ENCODE measurements at places on chromosomes 7 and 10.

DNA sequence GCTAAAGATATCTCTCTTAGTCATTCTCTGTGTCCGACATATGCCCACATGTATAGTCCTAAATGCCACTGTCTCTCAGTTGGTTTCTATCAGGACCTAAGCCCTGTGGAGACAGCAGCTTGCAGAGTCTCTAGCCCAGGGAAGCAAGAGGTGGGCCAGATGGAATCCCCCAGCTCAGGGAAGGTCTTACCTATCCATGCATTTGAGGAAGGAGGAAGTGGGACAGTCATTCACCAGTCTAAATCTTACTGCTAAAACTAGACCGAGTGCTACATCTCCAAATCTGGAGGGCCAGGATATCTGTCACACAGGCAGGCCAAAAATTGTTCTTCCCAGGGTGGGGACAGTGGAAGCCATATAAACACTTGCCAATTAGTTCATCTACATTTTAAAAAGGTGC, 26.4 kb upstream of the HERPUD2 start:
- no peak for DNase-seq

- DNase-seq, result peak; percentile 10
These were observed 337.1 kb downstream of the RNLS start for GRCh38 chr10:88245974-88246511.

DNA sequence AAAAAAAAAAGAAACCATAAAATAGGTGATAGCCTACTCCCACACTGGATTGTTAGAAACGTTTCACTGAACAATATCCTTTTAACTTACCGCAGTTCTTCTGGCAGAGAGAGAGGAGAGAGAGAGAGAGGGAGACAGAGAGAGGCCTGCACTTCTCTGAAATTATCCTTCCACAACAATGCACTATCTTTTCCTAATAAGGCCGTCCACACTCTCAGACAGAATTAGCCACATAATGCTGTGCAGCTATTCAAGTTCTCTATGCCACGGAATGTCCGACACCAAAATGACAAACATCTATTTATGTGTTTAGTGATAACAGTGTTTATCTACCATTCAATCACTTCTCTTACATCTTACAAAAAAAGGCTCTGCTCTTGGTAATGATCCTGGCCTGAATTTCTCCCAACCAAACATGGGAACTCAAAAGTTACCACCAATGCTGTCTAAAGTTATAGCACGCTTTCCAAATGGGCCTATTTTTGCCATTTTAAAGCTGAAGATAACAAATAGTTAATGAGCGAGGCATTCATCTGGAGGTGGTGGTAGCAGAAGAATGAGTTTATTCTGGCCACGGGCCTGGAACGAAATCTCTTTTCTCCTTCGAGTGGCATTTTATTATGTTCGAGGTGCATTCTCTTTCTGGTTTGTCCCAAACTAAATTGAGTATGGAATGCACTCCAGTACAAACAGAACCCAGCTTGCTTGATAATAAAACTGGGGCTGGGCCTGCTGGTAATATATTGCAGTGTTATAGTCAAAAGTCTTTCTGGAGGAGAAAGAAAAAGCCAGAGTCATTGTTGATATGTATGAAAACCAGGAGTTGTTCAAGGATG, 160.2 kb upstream of the SVIL start:
- DNase-seq, result no peak

DNA sequence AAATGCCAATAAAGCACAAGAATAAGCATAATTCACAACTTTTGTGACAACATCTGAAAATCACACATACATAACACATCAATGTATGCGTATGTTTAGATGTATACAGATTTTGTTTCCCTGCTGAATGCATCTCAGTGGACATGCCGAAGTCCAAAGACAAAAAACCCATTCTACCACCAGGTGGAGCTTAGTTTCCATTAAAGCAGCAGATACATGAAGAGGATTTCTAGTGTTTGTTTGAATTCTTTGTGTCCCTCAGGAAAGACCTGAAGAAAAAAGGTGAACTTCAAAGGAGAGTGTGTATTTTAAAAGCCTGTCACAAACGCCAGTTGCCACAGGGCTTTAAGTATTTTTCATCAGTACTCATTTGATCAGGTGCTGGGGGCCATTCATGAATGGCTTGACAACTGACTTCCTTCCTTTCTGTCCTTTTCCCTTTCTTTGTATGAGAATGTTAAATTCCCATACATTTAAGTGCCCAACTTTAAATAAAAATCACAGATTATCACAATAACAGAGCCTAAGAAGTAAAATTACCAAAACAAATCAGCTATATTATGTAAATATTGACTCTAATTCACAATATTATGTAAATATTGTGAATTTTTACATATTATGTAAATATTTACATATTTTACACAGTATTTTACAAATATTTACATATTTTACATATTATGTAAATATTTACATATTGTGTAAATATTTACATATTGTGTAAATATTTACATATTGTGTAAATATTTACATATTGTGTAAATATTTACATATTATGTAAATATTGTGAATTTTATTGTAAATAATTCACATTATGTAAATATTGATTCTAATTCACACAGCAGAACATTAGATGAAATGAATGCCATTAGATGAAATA, 343.0 kb downstream of the CRPPA start:
- DNase-seq, result no peak

DNA sequence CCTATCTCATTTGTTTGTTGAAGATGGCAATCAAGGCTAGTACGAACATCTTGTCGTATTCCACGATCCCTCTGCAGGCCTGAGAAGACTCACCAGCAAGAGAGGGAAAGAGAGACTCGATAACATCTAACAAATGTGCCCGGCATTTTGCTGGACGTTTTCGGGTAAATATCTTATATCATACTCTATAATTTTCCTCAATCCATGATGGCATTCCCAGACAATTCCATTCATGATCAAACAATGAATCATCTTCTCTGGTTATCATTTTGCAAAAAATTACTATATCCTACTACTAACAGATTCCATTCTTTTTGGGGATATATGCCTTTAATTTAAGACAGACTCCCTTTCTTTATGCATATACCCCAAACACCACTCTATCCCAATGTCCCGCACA, 118.1 kb downstream of the TYW1B start:
- no peak for DNase-seq

- DNase-seq, result no peak
These were observed 1.2 kb downstream of the COX19 start for GRCh38 chr7:974172-974571.

DNA sequence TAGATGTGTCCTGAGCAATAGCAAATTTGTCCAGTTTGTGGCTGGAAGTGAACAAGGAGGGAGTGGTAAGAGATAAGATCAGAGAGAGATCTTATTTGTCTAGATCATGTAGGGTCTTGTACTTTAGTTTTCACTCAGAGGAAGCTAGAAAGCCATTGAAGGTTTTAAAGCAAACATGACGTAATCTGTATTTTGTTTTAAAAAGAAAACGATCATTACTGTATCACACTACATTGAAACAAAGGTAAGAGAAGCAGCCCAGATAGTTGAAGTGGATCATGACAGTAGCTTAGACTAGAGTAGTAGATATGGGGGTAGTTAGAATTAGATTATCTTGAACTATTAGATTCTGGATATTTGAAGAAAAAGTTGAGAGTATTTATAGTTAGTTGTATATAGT, 23.6 kb upstream of the ZNF804B start:
- DNase-seq, result no peak

DNA sequence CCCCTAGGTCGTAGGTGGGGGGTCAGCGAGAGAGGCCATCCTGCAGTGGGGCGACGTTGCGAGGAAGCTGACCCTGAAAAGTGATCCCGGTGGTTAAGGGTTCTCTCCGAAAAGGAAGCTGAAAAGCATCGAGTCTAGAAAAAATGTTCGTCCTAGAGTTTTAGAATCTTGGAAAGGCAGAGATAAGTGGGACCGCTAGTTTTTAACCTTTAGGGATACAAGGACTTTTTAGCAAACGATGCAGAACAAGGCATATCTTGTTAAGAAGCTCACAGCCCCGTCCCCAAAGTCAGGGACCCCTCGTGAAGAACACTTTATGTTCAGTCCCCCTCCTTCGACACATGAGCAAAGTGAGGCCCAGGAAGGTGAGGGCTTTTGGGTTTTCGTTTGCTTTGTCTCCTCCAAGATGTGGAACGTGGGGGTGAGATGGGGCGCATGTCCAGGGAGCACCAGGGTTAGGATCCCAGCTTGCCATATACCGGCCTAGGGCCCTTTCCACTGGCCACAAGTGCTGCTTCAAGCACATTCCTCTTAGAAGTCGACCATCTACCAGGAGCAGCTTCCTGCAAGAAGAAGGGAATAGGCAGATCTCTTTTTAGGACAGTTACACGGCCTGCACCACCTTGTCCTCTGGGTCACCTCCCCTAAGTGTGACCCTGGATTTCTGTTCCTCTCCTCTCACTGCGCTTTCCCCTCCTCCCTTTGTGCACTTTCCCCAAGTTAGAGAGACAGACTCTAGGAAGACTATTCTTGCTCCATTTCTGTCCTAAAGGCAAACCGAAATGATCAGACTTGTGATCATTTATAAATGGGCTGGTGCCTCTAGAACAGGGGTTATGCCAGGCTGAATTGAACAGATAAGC, 969 bp downstream of the SLC35G1 start:
- no peak for DNase-seq

Measured in hippocampal formation (tissue), 2 donors.